H7 (cell line): ENCODE measurements at places on chromosomes 6 and 20.

GRCh38 chr6:108168090-108168463 lies 2.3 kb downstream of the NR2E1 start:
- peak; percentile 72 for DNase-seq

DNA sequence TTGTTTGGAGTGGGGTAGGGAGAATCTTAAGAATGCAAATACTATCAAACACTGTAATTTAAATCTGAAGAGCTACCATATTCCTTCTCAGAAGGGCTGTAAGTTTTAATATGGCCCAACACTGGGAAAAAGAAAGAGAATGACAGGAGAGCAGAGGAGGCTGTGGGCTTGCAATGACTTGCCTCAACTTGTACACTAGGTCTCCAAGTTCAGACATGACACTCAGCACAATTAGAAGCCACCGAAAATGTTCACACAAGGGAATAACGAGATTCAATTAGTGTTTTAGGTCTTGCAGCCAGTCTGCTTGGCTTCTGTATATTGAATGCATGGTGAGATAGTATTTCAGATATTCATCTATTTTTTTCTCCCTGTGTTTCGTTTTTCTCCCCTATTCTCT lies 89.4 kb downstream of the HS3ST5 start:
- DNase-seq, result no peak

DNA sequence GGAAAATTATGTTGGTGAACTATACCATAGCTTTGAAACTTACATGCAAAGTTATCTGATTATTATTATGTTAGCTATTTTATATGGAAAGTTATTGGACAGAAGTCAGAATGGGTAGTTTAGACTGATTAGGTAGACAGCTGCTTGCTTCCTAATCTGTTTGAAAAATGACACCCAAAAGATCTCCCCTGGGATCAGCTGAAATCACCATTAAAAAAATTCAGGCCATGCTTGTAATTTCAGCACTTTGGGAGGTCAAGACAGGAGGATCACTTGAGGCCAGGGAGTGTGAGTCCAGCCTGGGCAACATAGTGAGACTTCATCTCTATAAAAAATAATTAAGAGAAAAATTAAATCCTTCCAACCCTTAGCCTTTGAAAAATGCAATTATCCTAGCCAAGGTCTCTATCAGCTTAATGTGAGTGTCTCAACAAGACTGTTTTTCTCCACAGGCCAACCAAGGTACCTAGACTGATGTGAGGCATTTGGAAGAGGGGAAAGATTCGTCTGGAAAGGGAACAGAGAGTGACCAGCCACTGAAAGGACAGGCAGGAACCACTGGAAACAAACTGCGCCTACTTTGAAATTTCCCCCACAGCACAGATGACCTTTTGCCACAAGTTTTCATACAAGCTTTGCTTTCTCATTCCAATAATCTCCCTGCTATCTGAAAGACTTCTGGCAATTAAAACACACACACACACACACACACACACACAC lies 232.3 kb downstream of the GMPR start:
- no peak for DNase-seq

DNA sequence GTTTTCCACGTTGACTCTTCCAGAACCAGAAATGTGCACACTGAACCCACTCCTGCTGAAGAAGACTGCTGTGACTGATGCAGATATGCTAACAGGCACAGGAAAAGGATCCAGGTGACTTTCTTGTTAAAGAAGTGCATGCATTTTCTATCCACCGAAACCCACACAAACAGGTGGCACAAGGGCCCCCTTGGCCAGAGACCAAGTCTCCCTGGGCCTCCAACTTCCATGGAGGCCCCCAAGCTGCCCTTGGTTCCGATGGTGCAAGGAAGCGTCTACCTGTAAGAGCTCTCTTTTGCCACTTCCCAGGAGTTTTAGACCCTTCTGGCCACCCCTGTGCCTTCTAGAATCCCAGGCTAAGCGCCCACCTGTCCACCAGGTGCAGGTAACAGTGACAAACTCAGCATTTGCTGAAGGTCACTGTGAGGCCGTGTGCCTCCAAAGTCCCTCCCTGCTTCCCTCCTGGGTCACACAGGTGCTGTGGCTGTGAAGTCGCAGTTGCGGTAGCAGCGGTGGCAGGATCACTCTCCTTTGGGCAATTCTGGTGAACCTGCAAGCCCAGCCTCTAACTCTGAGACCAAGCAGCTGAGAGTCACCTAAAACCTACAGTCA lies 134.8 kb downstream of the PXDC1 start:
- DNase-seq, result no peak

DNA sequence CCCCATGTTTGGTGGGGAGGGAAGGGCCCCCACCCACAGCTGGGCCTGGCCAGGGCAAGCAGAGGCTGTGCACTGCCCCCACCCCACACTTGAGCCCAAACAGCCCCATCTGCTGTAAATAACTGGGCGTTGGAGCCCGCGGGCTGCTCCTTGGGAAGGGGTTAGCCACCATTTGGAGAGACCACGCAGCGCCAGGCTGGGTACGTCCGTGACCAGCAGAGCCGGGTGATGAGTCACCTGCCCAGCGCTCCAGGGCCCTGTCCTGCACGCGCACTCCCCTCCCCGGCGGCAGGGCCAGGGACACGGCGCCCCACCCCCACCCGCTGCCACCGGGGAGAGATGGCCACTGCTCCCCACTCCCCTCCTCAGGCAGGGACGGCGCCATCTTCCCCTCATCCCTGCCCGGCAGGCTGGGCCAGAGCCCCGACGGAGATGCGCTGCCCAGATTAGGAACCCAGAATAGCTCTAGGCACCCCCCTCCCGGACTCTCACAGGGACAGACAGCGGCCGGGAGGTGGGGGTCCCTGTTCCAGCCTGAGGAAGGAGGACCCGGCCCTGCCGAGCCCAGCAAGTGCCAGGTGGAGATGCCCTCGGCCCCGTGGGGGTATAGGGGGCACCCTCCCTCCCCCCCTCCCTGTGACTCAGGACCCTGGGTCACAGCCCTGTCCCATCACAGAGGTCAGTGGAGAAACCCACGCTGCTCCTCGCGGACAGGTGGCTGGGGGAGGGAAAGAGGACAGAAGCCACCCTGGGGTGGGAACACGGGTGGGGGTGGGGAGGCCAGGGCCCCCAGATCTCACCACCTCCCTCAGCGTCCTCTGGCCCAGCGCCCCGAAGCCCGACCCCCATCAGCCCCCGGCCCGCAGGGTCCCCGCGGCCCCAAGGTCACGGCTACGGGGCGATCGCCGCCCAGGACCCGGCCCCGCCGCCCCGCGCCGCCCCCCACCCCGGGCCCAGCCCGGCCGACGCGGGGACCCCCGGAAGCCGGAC lies 642 bp downstream of the EEF1A2 start:
- DNase-seq, result peak; percentile 89

DNA sequence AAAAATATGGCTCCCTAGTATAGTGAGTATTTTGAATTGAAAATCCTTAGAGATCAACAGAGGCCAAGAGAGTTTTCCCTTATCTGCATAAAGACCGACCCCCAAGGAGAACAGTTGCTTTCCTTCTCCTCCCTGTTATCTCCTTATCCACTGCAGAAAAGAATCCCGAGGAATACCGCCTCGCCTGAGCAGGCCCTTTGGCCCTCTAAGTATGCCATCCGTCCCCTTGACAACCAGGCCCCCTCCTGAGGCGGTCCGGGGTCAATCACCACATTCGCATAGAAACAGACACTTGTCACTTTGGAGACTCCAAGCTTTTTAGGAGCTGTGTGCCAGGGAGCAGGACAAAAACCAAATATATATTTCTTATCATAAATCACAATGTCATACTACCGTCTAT lies 15.9 kb upstream of the GGTLC1 start:
- DNase-seq, result peak; percentile 43

DNA sequence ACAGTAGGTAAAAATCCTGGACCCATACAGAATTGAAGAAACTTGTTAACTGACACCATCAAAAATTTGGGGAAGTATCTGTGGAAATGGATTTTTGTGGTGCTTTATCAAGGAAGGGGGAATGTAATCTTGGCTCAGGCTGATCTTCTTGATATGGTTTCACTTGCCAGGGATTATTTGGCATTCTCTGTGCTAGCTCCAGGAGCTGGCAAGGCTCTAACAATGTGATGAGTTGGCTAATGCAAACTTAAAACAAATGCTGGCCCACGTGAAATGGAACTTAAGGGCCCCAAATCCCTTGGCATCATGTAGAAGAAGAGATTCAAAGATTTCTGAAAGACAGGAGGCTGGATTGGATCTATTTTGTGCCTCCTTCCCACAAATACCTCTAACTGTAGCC lies 13.1 kb downstream of the KCNS1 start:
- no peak for DNase-seq

GRCh38 chr6:218153-219018 lies 73.9 kb upstream of the DUSP22 start:
- peak; percentile 48 for DNase-seq

DNA sequence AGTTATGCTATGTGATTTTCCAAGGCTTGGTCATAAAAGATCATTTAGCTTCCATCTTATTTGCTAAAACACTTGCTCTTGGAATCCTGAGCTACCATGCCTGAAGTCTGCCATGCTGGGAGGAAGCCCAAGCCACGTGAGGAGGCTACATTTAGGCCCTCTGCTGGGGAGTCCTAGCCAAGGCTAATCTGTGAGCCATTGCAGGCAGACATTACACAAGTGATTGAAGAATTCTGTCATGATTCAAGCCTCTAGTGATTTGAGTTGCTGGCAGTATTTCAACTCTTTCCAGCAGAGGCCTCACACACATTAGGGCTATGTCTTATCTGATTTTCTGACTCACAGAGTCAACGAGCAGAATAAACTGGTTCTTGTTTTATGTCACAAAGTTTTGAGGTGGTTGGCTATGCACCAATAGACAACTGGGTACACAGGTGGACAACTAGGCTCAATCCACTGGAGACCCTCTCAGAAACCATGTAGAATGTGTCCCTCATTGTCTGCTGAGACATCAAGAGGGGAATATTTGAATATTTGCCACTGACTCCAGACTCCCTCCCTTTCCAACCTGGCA lies 227.2 kb upstream of the SULF2 start:
- DNase-seq, result no peak

GRCh38 chr6:41502917-41503671 lies 43.1 kb upstream of the FOXP4 start:
- DNase-seq, result peak; percentile 92

DNA sequence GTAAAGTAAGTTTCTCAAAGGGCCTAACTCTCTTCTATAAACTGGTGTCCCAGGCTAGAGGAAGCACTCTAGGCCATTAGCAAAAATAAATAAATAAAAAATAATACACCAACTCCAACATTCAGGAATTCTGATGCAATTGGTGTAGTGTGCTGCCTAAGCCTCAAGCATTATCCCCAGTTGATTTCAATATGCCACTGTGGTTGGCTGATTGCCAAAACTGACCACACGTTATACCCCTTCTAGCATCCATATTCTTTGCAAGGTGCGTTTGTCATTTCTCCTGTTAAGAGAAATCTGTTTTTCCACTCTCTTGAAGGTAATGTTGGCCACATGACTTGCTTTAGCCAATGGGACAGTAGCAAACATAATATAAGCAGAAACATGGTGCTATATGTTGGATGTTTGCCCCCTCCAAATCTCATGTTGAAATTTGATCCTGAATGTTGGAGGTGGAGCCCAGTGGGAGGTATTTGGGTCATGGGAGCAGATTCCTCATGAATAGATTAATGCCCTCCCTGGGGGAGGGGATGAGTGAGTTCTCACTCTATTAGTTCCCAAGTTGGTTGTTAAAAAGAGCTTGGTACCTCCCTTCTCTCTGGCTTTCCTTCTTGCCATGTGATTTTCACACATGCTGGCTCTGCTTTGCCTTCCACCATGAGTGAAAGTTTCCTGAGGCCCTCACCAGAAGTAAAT lies 71.9 kb upstream of the PLCB4 start:
- no peak for DNase-seq

DNA sequence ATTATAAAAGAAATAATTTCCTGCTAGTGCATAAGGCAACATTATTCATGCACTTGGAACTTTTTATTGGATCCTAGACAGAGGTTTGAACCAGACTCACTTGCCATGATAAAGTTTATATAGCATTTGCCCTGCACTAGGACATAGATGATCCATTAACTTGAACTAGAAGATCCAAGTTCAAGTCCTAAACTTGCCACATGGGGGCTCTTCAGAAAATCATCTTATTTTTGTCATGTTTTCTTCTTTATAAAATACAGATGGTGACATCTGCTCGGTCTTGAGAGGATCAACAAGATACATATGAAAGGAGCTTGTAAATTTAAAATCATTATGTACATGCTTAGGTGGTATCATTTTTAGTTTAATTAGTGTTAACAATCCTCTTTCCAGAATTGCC lies 94.5 kb downstream of the SIM1 start:
- DNase-seq, result no peak

- DNase-seq, result no peak
These were observed 361.4 kb upstream of the KCNQ5 start for GRCh38 chr6:72260489-72260888.

DNA sequence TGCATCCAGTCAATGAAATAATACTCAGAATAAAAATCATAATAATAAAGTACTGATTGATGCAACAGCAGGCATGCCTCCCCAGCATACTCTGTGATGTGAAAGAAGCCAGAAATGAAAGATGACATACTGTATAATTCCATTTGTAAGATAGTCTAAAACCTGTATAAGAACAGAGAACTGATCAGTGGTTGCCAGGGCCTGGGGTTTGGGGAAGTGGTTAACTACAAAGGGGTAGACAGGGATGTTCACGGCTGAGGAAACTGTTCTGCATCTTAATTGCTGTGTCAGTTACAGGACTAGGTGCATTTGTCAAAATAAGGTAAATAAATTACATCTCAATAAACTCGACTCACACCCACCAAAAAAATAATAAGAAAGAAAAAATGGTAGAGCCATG lies 81.3 kb upstream of the BMP2 start:
- no peak for DNase-seq

DNA sequence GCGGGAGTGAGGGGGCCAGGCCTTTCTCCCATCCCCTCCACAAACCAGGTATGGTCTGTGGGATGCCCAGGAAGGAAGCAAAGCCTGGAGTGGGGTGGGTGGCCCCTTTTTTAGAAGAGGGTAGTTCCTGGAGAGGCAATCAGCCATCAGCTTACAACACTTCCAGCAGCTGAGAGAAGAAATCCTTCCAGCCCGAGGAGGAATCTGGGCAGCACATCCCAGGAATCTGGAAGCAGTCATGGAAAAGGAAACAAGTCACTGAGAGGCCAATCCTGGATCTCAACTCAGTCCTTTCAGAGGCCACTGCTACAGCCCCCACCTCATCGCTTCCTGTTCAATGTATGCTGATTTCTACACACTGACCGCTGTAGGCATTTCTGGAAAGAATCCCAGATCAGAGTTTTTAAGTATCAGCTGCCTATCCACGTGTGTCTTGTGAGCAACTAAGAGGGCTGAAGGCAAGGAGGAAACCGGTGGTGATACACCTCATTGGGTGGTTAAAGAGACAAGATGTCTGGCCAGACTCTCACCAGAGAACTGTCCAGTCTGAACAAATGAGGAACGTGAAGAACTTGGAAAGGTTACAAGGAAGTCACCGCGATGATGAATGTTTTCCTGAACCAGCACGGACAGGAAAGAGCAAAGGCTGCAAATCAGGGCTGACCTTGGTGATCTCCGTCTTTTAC lies 92.9 kb upstream of the SHLD1 start:
- DNase-seq, result no peak

GRCh38 chr20:5539691-5540090 lies 210.5 kb upstream of the SHLD1 start:
- no peak for DNase-seq

GRCh38 chr20:5442101-5442500 lies 125.3 kb upstream of the PROKR2 start:
- no peak for DNase-seq

GRCh38 chr6:56693246-56693607 lies 50.5 kb upstream of the DST start:
- no peak for DNase-seq

GRCh38 chr20:32179515-32179914 lies 28.0 kb downstream of the PLAGL2 start:
- no peak for DNase-seq

GRCh38 chr20:45266977-45267376 lies 12.6 kb upstream of the SLPI start:
- DNase-seq, result no peak
